ENCODE measurements at places on chromosomes 4 and X.

GRCh38 chrX:70553516-70553915 is 108.9 kb downstream of the DLG3 start:
- DNase-seq = no peak

GRCh38 chr4:177339477-177340374 is 30.1 kb downstream of the NEIL3 start:
- no peak for DNase-seq

DNA sequence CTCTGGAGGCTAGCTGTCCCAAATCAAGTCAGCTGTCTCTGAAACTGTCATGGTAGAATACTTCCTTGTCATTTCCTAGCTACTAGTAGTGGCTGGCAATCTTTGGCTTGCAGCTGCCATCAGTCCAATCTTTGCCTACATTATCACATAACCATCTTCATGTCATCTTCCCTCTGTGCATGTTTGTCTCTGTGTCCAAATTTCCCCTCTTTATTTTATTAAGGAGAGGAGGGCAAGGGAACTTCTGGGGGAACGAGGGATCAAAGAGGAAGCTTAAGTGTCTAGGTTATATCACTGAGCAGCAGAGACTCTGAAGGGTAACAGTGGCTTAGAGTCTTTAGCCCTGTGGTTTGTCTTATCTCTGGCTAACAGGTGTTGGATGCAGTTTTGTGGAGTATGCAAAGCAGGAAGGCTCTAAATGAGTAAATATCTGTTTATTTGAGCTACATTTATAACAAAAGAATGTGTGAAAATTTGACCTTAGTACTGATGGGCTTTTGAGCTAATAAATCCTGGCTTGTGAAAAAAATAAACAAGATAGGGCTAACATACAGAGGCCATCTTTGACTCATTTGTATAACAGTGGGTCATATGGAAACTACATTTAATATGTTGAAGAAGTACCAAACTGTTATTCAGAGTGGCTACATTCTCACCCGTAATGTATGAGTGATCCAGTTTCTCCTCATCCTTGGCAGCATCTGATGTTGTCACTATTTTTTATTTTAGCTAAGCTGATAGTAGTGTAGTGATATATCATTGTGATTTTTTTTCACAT is 49.4 kb upstream of the ENOX2 start:
- DNase-seq = no peak

DNA sequence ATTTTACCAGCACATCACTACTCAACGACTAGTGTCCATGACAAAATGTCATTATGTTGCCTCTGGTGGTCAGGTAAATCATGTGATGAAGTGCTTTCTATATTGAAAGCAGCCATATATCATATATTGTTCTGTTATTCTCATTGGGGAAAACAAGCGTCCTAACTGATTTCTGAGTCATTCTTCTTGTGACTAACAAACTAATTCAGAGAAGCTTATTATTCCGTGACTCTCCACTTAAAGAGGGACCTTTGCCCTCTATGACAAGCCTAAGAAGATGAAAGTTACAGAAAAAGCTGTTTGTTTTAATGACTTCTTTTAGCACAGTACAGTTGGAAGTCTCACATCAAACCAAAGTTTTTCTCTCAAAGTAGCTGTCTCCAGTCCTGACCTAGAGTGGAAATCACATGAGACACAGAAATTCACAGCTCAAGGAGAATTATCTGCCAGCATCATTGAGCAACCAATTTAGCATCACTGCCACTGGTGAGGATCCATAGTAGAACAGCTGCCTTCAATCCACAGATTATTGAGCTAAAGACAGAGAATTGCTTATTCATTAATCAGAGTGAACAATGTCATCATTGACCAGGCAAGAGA is 36.4 kb downstream of the ASB9 start:
- no peak for DNase-seq

GRCh38 chr4:114417214-114417613 is 181.4 kb upstream of the UGT8 start:
- DNase-seq = no peak

DNA sequence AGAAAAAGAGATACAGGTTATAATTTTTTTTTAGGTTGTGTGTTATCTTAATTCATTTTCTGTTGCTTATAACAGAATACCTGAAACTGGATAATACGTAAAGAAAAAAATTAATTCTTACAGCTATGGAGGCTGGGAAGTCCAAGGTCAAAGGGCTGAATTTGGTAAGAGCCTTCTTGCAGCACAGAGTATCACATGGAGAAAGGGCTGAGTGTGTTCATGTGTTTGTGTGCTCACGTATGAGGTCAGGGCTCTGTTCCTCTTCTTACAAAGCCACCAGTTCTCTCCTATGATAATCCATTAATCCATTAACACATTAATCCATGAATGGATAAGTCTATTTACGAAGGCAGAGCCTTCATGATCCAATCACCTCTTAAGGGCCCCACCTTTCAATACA is 8.6 kb upstream of the RAB28 start:
- no peak for DNase-seq

DNA sequence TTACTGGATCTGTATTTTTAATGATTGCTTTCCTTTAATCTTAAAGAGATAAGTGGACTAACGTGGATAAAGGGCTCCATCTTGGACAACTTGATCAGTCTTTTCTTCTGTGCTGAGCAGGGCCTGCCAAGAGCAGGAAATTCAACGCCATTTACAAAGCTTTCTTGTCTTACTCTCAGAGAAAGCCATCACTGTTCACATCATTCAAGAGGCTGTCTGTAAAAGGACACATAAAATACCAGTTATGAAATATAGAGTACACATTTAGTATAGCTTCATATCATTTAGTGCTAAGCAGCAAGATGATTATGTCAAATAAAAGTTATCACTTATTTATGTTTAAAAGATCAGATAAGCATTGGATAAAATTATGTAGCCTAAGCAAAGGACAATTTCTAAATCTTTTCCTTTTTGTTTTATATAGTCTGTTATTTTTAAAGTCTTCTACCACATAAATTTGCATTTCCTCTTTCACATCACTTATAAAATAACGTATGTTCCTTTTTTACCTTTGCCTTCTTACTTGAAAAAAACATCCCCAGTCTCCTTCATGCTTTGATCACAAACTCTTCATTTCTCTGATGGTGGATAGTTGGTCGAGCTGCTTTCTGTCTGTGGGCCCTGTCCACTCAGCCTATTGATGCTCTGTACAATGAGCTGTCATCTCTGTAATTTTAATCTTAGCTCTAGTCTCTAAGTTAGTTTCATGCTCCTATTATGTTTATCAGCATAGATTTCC is 2.1 kb upstream of the CCNG2 start:
- no peak for DNase-seq

- DNase-seq = no peak
Observed at GRCh38 chrX:137562096-137562495, 3.8 kb upstream of the ZIC3 start.

DNA sequence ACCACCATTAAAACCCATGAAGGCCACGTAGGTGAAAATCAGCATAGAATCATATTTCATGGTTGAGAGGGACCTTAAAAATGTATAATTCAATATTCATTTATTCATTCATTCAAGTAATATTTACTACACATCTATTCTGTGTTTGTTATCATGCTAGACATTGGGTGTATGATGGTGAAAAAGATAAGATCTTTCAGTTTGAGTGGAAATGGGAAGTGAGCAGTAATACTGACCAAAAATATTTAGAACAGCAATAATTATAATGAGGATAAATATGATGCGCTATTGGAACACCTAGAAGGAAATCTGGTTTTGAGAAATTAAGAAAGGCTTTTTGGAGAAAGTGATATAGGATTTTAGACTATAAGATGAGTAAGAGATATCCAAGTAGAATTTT is 28.0 kb downstream of the DKK2 start:
- DNase-seq = no peak

GRCh38 chr4:146367347-146367746 is 153.0 kb downstream of the REELD1 start:
- no peak for DNase-seq

DNA sequence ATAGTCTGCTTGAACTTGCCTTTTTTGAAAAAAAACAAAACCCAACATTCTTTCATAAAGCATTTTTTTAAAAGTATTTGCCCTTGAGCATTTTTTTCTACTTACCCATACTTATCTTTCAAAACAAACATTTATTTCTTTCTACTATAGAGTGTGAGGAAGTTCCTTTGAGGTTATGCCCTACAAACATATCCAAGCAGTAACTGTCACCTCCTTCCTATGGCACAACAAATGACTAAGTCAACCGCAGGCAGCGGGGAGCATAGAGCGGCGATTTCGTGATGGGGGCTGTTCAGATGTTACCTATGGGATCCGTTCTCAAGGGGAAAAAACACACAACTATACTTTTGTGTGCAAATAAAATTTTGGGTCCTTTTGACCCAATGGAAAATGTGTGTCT is 19.4 kb downstream of the SPRY1 start:
- DNase-seq = no peak

DNA sequence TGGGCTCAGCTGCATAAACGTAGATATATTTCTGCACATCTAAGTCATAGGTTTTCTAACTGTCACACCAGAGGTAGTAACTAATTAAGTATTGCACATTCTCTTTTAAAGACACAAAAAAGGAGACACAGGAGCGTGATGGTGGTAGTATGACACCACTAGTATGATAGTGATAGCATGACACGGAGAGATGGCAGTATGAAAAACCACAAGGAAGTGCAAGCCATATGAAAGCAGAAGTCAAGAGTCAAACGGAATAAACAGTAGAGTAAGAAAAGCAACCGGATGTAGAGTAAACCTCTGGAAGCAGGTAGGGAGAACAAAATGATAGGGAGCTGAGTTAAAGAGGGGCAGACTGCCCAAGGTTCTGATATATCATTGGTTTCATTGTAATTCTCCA is 382.2 kb upstream of the INTU start:
- DNase-seq = no peak

GRCh38 chrX:30373951-30374350 is 64.8 kb upstream of the NR0B1 start:
- DNase-seq = no peak

- DNase-seq = no peak
Observed at GRCh38 chr4:179607003-179607402, 2164.8 kb upstream of the AGA start.

GRCh38 chrX:124030520-124030919 is 69.0 kb downstream of the STAG2 start:
- DNase-seq = no peak

GRCh38 chr4:159543831-159544230 is 441.0 kb downstream of the RAPGEF2 start:
- DNase-seq = no peak

DNA sequence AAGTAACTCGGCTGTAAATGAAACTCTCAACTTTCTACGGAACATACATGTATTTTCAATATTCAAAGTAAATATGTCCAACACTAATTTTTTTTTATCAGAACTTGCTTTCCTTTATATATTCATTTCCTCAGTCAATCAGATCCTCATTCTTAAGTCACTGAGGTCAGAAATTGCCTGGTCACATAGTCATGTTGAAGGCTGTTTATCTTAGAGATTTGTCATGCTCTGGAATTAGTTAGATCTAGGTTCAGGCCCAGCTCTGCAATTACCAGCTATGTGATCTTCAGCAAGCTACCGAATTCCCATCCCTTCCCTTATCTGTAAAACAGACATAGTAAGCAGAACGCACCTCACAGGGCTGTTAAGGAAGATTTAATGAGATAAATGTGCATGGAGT is 228.8 kb downstream of the SPCS3 start:
- no peak for DNase-seq

DNA sequence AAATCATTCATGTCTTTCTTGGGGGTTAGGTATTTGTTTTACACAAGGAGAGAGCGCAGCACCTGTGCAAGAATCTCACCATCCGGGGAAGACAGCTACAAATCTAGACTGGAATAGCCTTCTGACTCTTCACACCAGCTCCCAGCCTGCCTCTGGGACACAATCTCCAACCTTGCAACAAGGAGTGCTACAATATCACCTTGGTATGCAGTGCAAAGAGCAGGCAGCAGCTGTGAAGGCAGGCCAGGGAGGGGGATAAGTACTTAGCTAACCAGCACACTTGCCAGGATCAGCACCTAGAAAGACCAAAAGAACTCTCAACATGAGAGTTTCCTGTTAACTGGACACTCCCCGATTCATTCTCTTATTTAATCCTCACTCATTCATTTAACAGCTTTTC is 235.3 kb downstream of the AR start:
- no peak for DNase-seq

DNA sequence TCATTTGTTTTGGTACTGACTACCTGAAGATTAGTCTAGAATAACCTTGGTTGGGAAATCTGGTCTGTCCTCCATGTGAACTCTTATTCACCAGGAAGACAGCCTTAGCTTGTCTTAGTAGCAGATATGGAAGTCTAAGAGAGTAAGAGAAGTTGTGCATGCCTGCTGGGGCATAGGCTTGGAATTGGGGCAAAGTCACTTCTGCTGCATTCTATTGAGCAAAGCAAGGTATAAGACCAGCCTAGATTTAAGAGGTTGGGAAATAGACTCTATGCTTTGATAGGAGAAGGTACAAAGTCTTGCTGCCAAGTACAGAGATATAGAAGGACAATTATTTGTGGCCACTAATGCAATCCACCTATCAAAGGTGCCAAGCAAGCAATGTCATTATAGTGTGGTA is 464.0 kb upstream of the BOD1L1 start:
- no peak for DNase-seq

DNA sequence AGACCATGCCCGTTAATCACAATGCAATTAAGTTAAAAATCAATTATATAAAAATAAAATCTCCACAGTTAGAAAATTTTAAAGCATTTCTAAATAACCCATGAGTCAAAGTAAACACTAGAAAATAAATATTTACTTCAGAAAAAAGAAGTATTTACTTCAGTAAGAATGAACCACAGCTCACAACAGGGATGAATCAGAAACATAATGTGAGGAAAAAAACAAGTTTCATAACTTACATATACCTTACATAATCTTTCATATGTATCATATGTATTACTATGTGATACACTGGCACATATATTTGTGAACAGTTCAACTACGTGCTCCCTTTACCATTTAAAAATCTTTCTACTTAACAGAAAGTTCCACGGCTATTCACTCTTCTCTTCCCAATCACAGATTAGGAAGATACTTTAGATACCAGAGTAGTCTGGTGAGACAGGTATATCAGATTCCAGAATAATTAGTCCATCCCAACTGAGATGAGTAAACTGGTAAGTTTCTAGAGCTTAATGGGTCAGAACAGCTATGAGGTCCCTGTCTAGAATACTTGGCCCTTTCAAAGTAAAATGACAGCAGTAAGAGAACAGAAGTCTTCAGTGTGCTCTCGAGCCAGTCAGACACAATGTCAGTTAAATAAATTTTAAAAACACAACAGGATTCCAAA is 70.3 kb downstream of the SH3RF1 start:
- no peak for DNase-seq

DNA sequence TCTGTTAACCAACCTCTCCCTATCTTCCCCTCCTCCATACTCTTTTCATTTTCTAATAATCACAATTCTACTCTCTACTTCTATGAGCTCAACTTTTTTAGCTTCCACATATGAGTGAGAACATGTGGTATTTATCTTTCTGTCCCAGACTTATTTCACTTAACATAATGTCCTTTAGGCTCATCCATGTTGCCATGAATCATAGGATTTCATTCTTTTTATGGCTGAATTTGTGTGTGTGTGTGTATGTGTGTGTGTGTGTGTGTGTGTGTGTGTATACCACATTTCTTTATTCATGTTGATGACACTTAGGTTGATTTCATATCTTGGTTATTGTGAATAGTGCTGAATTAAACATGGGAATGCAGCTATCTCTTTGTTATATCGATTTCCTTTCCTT is 37.4 kb downstream of the RUFY3 start:
- no peak for DNase-seq
